ENCODE measurements at places on chromosomes 6 and 20. TPM values are rescaled to one million over a fixed set of nuclear protein-coding genes. Genes with fewer than 3 reads are reported as not detected.

TSHZ2 gene
- total RNA-seq = 31.7 TPM

DNA sequence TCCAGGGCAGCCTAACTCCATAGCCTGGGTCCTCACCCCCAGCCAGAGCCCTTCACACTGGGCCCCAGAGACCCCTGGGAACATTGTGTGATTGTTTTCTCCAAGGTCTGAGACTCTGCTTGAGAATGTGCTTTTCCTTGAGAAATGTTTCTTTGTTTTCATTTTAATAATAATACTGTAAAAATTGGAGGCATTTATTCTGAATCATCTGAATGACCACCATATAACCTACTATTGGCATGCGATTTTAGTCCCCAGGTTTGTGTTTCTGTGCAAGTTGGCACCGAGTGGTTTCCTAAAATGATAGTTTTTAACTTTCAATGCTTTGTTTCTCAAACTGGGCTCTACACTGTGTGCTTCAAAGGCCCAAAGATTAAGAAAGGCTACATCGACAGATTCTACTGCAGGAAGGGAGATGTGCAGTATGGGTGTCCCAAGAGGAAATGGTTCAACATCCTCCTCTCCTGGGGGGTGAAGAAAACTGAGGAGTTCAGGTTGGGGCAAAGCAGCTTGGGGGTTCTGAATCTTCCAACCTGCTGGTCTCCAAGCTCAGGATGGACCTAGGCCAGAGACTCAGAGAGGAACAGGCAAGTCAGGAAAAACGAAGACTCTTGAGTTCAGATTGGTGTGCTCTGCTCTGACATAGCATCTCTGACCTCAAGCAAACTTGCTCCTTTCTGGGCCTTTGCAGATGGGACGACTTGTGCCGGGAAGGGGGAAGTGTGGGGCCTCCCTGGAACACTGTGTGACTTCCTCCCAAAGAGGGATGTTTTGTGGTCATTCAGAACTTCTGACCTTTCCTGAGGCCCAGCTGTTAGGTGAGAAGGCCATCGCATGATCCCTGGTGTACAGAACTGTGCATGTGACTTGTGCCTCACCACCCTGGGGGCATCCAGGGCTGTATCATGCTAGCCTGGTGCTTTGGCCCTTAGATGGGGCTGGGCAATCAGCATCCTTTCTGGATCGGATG is 31.0 kb downstream of the DAAM2 start:
- DNase-seq = peak; percentile 54

DEFB121 gene
- not detected for total RNA-seq

- DNase-seq = no peak
These were observed 5.4 kb downstream of the NOX3 start for GRCh38 chr6:155450240-155450581.

DNA sequence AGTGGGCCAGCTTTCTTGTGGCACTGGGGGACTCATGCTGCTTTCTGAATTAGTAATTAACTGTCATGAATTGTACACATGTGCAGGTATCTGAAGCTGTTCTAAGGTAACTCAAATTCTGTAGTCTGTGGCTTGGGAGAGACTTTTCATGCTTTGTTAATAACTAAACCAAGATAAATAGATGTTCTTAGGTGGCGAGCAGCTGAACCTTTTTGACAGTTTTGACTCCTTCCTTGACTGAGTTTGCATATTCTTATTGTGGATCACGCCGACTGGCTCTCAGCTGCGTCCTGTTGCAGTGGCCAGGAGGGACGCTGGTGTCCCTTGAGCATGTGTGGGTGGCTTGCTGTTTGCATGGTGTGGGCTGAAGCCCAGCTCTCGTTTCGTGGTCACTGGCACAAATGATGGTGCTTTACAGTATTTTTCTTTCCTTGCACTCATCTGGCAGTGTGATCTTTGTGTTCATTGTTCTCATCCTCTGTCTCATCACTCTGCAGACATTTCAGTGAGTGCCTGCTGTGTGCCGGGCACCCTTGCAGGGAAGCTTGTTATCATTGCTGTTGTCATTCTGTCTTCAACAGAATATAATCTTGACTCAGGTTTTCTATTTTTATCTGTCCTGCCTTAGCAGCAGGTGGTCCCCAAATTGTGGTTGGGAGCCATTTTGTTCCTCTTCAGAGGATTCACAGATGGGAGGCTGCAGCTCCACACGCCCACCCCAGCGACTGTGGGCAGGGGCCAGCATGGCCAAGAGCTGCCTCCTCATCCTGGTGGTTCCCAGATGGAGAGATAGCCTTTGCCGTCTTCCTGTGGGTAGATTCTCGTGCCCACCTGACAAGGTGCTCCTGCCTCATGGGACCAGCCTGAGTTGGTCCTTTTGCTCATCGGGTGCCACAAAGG is 39.6 kb downstream of the DUSP22 start:
- DNase-seq = no peak

- DNase-seq = no peak
These were observed 44.8 kb downstream of the FGD2 start for GRCh38 chr6:37050045-37050853.

DNA sequence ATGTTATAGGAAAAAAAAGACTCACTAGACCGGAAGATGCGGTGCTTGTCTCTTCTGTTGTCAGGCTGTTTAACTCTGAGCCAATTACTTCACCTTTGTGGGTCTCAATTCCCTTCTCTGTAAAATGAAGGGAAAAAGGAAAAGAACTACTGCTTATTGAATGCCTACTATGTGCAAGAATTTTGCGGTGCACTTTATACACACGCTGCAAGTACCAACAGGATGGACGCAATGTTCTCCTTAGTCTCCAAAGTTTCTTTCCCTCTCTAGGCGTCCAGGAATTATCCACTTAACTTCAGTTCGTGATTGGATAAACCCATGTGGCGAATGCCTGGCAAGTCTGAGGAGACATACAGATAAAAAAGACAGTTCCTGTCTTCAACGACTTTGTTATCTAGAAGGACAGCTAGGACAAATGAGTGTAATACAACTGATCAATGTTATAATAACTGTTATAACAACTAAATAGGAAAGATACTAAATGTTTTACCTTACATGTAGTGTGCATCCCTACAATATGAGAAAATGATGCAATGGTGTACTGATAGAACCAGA is 69.0 kb upstream of the JARID2 start:
- no peak for DNase-seq

Data from breast epithelium (tissue), 4 donors.